ENCODE measurements at places on chromosomes 6 and 20.

DNA sequence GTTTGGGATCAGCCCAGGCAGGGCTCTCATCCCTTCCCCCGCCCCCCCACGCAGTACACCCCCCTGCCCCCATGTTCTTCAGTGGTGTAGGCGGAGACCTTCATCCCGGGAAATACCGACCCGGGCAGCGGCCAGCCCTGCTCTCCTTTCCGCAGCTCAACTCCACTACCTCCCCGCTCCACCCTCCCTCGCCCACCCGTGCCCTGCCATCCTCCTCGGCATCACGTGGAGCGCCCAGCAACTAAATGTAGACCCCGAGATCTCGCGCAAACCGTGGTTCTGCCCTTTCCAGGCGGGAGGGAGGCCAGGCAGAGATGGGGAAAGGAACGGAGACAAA lies 1932.2 kb upstream of the DEFB115 start:
- DNase-seq: no peak

- DNase-seq: no peak
These were observed 306.5 kb upstream of the HS3ST5 start for GRCh38 chr6:114649298-114649697.

DNA sequence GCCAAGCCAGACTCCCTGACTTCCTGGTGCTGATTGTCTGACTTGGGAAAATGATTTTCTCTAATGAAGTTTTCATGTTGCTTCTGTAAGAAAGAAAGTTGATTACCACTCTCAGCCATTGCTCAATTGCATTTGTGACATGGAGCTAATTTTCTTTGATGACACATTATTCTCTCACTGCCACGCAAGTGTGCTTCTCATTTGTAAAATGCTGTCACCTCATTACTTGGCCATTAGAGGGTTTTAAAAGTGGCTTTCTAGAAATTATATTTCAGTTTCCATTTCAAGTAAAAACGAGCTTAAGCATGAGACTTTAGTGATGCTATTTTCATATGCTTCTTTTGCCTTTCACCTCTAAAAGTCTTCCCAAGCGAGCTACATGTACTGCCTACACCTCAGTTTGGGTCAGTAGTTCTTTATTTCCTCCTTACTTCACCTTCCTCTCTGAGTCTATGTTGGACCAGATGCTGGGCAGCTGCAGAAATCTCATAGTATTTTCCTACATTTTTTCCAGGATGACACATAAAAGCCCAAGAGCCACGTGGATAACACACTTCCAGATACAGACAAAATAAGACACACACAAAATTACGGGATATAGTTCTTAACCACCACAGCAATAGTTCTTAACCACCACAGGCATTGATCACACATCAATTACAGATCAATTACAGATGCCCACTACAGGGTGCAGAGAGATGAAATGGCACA lies 6.3 kb upstream of the FAM210B start:
- no peak for DNase-seq

DNA sequence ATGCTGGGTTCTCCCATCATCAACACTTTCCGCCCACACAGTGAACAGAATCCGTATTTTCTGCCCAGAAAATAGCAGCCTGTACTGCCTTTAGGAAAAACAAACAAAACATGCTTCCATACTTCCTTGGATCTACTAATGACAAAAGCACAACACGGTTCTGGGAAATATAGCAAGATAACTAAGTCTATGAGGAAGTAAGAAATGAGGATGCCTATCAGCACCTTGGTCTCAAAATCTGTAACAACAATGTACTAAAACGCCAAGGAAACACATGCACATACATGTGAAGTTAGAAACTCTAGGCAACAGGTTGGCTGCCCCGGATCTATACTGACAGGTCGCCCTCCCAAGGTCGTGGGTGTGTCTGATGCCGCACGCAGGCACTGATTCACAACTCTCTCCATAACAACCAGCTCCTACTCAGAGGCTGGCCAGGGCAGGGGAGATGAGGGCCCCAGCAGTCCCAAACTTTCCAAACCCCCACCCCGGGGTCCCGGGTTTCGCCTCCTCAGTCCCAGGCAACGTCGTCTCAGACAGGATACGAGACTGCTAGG lies 710 bp downstream of the BTBD9 start:
- peak; percentile 53 for DNase-seq

DNA sequence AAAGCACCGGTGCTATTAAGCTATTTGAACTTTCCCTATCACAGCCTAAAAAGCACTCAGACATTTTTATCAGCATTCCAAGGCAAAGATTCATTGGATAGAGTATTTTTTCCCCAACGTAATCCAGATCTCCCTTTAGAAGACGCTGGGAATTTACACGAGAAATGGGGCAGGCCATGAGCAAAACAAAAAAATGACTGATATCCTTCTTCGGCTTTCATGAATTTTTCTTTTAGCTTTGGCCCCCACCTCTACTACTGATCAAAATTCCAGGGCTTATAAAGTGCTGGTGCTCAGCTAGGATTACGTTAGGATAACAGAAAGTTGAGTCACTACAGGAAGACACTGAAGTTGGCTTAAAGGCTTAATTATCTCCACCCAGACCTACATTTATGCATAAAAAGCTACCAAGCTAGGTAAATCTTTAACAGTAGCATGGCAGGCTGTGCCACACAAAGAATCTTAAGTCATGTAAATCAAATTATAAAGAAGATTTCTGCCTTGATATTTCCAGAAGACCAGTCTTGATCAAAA lies 418.5 kb upstream of the BTBD3 start:
- no peak for DNase-seq

- DNase-seq: no peak
These were observed 4.8 kb downstream of the UBD start for GRCh38 chr6:29554764-29555163.

GRCh38 chr20:61811166-61811565 lies 254.5 kb downstream of the TAF4 start:
- no peak for DNase-seq

DNA sequence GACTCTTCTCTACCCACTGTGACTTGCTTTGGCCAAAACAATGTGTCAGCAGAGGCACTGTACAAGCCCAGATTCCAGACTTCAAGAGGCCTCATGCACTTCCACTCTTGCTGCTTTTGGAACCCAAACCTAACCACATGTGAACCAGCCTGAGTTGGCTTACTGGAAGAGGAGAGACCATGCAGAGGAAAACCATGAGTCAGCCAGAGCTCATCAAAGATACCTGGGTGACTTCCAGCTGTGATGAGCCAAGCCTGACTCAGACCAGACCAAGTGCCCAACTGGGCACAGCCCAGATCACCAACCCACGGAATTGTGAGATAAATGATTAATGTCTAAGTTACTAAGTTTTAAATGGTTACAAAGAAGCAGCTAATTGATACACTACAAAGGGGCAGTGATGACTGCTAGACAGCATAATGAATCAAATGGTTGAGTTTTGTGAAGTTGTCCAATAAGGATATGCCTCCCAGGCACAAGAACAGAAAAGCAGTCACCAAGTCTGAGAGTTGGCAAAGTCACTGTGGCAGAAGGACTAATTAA lies 16.2 kb upstream of the BEND6 start:
- DNase-seq: no peak

GRCh38 chr6:54916858-54917257 lies 70.3 kb downstream of the FAM83B start:
- no peak for DNase-seq

DNA sequence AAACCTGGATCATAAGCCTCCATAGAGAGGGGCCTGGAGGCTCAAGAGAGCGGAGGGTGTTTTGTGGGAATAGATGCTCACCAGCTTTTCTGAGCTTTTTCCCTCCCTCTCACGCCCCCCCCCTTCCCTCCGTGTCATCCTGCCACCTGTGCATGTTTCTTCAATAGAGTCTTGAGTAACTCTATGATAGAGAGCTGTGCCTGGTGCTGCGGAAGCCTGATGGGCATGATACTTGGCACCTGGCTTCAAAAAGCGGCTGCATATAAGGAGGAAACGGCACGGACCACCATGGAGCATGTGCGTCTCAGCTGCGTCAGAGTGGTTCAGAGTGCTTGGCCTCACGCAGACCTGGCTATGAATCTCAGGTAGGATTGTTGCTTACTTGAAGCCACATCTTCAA lies 198.9 kb downstream of the CDH4 start:
- DNase-seq: no peak

GRCh38 chr20:24277196-24277595 lies 192.2 kb upstream of the SYNDIG1 start:
- DNase-seq: no peak

DNA sequence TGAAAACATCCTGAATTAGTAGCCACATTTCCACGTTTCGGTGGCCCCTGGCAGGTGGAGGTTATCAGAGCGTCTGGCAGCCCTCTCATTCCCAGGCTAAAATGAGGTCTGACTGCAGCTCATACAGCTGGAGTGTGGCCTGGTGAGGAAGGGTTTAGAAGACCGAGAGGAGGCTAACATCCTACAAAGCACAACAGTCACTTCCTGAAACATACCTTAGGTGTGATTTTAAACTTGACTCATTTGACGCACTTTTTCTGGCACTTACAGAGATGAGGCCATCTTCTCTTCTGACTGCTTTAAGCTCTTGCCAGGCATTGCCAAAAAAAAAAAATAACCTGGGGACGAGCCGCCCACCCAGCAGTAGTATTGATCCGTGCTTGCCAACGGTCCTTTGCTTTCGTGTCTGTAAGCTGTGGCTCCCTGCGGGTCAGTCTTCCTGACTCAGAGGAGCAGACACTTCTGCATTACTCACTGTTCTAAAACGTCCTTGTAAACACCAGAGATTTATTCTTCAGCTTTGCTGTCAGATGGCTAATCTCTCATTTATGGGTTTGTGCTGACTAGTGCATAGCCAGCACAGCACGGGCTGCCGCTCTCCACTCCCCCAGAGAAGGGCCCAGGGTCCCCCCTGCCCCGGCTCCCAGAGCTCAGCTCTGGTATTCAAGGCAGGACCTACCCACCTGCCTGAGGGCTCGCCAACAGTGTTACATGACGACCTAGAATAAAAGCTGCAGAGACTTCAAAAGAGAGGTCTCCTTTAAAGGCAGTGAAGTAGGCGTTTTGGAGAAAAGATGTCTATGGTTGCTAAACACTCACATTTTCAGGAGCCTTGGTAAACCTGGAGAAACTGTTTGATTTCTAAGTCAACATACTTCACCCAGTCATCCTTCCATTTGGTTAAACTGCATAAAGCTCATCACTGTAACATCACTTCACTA lies 78.5 kb upstream of the FRMD1 start:
- DNase-seq: no peak

- no peak for DNase-seq
These were observed 150.3 kb downstream of the LINC00237 start for GRCh38 chr20:20955892-20956291.

DNA sequence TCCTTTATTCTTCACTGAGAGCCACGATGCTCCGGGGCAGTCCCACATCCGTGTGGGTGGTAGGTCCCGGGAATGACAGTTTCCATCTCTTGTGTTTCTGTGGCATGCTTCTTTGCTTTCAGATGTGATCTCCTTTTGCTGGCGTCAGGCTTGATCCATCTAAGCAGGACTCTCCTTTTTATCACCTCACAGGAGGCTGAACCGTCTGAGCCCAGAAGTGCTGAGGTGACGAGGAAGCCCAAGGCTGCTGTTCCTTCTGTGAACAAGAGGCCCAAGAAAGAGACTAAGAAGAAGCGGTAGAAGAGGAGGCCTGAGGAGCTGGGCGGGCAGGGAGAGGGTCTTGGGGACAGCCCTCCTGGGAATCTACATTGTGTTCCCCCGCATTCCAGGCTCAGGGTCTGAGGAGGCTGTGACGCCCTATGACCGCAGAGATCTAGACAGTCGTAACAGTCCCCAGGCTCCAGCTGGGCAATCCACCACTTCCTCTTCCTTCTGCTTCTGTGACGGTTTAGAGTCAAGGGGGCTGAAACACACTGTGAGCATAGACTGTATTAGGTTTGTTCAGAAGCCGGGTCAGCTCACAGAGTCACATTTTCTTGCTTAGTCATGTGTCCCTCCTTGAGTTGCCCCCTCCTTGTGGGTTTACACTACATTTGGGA lies 26.8 kb downstream of the MANBAL start:
- DNase-seq: no peak

- no peak for DNase-seq
These were observed 317.5 kb upstream of the MARCKS start for GRCh38 chr6:113539623-113540022.

GRCh38 chr20:5654557-5654956 lies 95.6 kb upstream of the SHLD1 start:
- DNase-seq: no peak

- DNase-seq: no peak
These were observed 54.0 kb downstream of the TMEM242 start for GRCh38 chr6:157269261-157269794.

DNA sequence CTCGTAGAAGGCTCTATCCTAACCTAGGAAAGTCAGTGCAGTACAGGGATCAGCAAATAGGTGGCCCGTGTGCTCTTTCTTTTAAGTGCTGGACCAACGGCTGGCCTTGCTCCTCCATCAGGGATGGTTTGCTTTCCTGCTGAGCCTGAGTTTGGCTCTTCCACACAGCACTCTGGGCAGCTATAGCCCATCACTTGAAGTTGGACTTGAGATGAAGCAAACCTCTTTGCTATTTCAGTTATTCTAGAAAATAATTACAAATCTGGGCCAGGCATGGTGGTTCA lies 66.9 kb upstream of the KCNK16 start:
- DNase-seq: no peak

DNA sequence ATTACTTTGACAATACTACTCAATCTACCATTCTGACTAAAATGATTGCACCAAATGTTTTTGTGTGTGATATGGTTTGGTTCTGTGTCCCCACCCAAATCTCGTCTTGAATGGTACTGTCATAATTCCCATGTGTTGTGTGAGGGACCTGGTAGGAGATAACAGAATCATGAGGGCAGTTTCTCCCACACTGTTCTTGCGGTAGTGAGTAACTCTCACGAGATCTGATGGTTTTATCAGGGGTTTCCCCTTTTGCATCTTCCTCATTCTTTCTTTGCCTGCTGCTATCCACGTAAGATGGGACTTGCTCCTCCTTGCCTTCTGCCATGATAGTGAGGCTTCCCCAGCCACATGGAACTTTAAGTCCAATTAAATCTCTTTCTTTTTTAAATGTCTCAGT lies 20.8 kb downstream of the SYCP2 start:
- DNase-seq: no peak

DNA sequence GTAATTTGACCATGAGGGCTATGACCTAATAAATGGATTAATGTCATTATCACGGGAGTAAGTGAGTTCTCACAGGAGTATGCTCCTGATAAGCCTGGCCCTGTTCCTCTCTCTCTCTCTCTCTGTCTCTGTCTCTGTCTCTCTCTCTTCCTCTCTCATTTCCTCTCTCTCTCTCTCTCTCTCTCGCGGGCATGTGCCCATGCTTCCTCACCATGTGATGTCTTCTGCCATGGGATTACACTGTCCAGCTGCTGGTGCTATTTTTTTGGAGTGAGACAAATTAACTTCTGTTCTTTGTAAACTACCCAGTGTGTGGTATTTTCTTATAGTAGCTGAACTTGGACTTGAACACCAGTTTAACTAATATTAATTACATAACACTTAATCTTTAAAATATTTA lies 374.3 kb upstream of the GJE1 start:
- no peak for DNase-seq

- DNase-seq: peak; percentile 17
These were observed 36.4 kb upstream of the SYNJ2 start for GRCh38 chr6:157944983-157945931.

GRCh38 chr20:20009784-20010253 lies 7.3 kb upstream of the NAA20 start:
- DNase-seq: no peak

- DNase-seq: no peak
These were observed 33.5 kb upstream of the NXT1 start for GRCh38 chr20:23317081-23317480.

- DNase-seq: no peak
These were observed 1.5 kb downstream of the ID4 start for GRCh38 chr6:19838442-19839236.

- DNase-seq: no peak
These were observed 66.9 kb downstream of the DLL1 start for GRCh38 chr6:170223718-170224693.

GRCh38 chr6:44785130-44785529 lies 397.6 kb downstream of the CDC5L start:
- no peak for DNase-seq

Data from activated T-helper 9 cell treated with anti-CD3 and anti-CD28 coated beads, Interleukin-2, amount 50 U/mL, for 16 hours (primary cell).